ENCODE measurements at places on chromosomes 2 and 18.

GRCh38 chr2:166775176-166775575 lies 113.1 kb upstream of the XIRP2 start:
- no peak for DNase-seq

DNA sequence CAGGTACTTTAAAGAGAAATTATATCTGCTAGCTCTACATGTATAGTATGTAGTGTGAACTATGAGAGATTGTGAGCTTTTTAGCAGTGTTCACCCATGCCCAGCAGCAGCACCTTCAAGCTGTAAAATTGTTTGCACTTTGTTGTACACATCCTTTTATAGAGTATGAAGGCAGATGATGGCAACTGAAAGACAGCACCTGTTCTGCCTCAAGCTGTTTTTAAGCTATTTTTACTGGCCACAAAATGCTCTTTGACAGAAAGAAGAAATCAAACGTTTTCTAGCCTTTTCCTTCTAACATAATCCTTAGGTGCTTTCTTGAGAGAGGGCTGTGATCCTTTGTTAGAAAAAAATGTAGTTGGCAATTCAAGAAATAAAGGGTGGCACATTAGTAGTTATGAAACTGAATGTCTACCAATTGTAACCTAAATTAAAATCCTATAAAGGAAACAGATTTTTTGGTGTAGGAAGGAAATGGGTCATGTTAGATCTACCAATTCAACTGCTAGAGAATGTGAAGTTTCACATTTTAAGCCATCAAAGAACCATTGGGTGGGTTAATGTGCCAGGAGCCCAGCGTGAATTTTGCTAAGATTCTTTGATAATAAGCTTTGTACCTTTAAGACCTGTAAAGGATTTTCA lies 59.5 kb downstream of the R3HDM1 start:
- DNase-seq: no peak

GRCh38 chr2:159808032-159808425 lies 10.0 kb upstream of the CD302 start:
- DNase-seq: no peak

DNA sequence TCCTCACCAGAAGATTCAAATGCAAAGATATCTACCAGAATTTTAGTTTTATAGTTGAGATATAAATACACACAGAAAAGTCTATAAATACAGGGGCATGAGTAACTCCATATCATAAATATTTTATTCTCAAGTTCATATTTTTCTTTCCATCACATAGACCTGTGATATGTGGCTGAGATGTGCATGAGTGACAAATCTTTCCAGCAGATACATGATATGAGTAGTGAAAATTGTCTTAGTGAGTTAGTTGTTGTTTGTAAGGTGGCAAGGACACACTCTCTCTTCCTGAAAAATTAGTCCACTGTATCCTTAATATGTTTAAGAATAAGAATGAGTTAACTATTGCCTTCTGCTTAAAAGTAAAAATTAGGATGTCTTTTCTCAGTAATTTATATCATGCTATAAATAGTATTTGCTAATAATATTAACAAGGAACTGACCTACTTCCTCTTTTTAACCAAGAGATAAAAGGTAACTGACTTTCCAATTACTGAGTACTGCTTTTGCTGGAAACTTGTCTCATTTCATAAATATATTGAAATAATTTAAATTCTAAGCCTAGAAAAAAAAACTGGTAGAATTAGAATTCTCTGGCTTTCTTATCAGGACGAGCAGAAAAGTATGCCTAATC lies 85.2 kb upstream of the SESTD1 start:
- DNase-seq: no peak

- DNase-seq: no peak
Observed at GRCh38 chr2:85156619-85157018, 23.4 kb downstream of the TCF7L1 start.

DNA sequence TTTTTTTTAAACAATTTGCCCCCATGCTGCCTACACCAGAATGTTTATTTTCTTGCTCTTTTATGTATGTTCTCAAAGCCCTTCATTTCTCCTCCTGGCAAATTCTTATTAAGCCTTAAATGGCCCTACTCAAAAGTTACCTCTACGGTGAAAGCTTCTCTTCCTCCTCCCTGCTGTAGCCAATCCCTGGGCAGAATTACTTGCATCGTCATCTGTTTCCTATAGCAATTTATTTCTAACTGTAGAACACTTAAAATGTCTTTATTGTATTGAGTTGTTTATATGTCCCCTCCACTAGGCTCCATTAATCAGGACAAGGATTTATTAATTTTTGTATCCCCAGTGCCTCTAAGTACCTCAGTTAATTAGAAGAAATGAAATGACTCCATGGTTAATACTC lies 2.5 kb upstream of the RAD51AP2 start:
- DNase-seq: no peak

DNA sequence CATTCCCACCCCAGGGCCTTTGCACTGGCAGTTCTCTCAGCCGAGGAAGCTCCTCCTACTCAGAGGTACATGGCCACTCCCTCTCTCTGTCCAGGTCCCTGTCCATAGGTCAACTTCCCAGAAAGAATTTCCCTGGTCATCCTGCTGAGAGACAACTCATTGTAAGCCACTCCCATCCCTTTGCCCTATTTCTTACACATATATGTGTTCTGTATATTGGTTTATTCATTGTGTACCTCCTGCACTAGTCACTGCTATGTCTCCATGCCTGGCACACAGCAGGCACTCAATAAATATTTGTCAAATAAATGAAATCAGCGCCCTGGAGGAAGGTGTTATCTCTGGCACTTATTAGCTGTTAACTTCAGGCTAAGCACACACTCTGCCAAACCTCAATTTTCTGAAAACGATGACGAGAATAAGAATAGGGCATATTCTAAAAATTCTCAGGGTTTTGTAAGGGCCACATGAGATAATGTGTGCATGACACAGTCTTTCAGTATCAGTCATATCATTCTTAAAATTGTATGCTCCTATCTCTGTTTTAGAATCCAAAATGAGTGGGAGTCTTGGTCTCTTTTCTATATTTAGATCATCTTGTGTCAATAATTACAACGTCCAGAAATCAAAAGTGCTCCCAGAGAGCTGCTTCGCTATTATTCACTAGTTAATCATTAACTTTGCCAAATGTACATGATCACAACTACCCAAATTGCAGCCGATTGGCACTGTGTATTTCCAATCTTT lies 198.0 kb downstream of the ALK start:
- no peak for DNase-seq

DNA sequence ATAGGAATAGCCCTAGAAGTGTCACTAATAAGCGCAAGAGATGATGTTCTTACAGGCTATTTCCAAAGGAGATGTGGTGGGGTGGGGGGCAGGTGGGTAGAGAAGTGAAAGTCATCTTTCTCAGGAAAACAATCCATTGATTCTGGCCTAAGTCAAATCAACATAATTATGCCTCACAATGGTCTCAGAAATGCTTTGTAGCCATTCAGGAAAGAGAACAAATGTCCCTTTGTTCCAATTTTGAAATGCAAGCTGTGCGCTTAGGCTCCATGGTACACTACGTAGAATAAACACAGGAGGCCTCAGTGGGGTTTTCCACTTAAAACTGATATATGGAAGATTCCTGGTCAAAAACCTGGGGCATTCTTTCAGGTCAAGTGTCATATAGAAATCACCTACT lies 529.9 kb upstream of the KLHL29 start:
- DNase-seq: no peak

- no peak for DNase-seq
Observed at GRCh38 chr18:36572135-36572856, 256.5 kb downstream of the TPGS2 start.

GRCh38 chr18:3330622-3331021 lies 68.7 kb downstream of the MYL12B start:
- DNase-seq: no peak

GRCh38 chr2:227466887-227467600 lies 4.9 kb upstream of the AGFG1 start:
- DNase-seq: no peak

DNA sequence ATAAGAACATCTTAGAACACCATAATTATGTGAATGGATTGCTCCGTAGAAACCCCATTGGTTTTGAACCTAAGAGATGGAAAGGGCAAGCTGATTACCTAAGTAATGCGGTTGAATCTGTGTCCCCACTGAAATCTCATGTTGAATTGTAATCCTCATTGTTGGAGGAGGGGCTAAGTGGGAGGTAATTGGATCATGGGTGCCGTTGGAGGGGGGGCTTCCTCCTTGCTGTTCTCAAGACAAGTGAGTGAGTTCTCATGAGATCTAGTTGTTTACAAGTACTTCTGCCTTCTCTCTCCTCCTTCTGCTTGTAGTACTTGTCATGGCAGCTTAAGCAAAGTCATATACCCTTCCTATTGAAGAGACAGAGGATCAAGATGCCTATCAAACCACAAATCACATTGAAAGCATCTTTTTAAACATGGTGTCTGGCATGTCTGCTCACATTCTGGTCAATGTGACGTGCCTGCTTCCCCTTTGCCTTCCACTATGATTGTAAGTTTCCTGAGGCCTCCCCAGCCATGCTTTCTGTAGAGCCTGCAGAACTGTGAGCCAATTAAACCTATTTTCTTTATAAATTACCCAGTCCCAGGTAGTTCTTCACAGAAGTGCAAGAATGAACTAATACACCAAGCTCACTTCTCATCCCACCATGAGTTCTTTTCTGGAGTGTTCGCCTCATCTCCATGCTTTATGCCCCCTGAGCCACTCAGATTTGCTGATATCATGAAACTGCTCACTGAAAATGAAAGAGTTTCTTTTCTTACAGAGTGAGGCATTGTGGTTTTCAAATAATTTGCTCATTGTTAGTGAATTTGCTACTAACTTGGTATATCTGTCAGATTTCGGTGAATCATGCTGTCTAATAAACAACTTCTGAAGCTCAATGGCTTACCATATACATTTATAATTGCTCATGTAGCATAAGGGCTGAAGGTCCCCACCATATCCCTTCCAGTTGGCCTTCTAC lies 23.6 kb downstream of the KCNE4 start:
- no peak for DNase-seq

DNA sequence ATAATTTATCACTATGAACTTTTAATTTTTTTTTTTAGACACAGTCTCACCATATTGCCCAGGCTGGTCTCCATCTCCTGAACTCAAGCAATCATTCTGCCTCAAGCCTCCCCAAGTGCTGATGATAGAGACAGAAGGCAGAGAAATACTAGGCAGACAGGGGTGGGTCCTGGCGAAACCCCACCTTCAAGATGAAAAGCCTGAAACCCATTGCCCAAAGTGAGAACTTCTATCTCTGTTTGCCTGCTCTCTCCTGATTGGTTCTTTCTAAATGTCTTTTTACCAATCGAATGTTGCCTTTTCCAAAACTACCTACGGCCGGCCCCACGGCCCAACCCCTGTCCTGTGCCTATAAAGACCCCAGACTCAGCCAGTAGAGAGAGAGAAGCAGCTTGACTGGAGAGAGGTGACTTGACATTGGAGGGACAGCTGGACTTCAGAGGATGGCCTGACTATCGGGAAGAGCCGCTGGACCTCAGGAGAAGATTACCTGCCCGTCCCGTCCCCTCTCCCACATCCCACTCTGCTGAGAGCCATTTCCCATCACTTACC lies 21.9 kb downstream of the PRKD3 start:
- no peak for DNase-seq

GRCh38 chr2:217433522-217433921 lies 569.3 kb downstream of the TNS1 start:
- no peak for DNase-seq

DNA sequence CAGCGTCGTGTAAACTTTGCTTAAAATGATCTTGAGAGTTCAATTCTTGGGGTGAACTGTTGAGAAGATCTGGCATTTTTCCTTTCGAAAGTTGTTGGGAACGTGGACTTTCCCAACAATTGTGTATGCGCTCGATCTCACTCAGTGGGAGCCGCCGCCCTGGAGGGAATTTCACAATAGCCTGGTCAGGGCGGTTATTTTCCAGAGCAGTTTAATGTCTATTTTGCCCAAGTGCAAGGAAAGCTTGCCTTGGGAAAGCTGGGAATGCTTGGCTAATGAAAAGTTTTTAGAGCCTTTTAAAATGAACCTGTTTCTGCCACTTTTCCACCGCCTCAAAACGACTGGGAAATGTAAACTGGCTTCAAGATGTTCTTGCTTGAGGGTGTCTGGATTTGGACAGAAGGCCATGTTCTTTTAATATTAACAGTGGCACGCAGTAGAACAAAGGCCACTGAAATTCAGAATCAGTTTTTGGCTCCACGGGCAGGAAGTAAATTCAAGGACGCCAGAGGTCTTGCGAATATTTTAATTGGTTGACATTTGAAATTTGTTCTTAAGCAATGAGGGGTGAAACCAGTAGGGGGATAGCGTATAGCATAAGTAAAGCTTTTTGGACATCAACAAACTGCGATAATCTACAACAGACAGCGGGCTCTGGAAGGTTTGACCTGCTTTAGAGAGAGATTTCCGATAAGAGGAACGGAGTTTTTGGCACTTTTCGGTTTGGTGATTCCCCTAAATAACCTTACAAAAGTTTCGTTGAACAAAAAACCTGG lies 1.2 kb downstream of the CFLAR start:
- DNase-seq: no peak

- DNase-seq: no peak
Observed at GRCh38 chr2:207632575-207633493, 7.6 kb upstream of the METTL21A start.

DNA sequence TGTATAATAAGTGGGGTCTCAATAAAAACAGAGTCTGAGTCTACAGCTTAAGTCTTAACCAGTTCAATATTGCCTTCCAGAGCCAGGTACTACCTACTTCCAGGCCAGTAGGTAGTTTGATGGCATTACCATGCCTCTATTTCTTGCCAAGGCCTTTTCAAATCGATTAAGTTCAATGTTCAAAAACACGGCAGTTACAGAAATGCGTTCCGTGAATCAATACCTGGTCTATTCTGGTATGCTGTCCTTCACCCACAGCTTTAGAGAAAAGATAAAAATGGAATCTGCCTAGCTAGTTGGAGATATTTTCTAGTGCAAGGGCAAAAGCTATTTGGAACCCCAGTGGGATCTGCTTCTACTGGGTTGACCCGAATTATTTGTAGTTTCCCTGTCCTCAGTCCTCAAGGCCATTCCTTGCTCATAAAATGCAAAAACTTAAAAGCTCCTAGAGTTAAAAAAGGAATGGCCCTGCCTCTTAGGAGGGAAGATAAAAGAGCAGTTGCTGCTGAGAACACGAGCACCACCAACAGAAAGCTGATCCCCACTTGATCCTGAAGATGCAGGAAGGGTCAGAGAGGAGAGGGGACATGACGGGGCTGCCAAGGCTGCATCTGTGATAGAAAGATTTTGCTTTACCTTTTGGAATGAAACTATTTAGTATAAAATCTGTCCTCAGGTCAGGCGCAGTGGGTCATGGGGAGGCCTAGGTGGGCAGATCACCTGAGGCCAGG lies 109.6 kb upstream of the SCG2 start:
- no peak for DNase-seq

DNA sequence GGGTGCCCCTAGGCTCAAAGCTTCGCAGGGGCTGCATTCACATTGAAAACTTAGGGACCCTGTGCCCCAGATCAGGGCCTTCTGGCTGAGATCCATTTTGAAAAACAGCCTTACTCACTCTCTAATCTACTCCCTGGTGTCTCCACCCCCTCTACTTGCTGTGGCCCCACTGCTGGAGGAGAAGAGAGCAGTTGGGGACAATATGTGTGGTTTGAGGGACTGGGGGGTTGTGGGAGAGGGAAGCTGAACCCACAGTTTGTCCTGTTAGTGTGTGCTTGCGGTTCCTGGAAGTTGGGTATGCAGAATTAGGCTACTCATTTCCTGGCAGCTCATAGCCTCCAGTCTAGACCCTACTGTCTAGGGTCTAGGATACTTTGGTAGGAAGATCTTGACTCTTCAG lies 211.4 kb downstream of the PRKCE start:
- DNase-seq: no peak

GRCh38 chr2:70978341-70979179 lies at the start of gene ANKRD53:
Gene ANKRD53, plus strand, starts transcription at chr2:70978630. Its CDS starts 16 bp downstream, at chr2:70978646.
- no peak for DNase-seq

- DNase-seq: no peak
Observed at GRCh38 chr2:125553768-125554167, 1102.2 kb upstream of the GYPC start.

- no peak for DNase-seq
Observed at GRCh38 chr2:152432206-152432653, 97.3 kb downstream of the FMNL2 start.

All from activated T-helper 9 cell treated with anti-CD3 and anti-CD28 coated beads, Interleukin-2, amount 50 U/mL, for 16 hours (primary cell).